NCI-H446 (cell line): ENCODE measurements at places on chromosomes 5 and 9.

DNA sequence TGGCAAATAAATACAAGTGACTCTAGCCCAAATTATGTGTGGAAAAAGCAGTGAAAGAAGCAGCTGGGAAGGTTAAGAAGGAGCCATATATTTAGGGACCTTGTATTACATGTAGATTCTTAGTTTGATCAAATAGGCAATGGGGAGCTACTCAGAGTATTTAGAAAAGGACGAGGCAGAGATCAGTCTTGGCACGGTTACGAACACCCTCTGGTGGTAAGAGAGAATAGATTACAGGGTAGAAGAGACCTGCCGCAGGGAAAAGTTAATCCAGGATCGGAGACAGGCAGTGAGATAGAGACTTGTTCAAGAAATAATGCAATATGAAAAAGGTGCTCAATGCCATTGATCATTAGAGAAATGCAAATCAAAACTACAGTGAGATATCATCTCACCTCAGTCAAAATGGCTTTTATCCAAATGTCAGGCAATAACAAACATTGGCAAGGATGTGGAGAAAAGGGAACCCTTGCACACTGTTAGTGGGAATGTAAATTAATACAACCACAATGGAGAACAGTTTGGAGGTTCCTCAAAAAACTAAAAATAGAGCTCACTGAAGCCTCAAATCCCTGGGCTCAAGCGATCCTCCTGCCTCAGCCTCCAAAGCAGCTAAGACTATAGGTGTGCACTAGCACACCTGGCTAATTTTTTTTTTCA, 12.0 kb downstream of the INIP start:
- DNase-seq = no peak

GRCh38 chr5:125575891-125576505, 829.6 kb upstream of the ZNF608 start:
- DNase-seq = peak; percentile 27

DNA sequence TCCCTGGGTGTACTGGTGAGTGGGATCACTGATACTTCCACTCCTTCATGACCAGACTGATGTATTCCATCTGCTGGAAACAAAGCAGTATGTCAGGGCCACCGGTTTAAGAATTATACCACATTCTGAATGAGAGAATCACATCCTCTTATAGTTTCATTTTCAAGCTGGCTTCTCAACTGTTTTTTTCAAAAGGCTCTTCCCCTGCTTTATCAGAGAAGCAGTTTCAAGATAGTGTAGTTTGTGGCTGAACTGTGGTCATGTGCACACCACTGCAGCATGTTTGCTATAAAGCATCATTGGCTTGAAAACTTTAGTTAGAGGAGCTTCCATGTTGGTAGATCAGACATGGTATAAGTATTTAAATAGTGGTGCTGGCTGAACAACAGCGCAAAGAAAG, 450.5 kb upstream of the CDH10 start:
- no peak for DNase-seq

- no peak for DNase-seq
Observed at GRCh38 chr9:130026583-130027340, 16.2 kb downstream of the FNBP1 start.

DNA sequence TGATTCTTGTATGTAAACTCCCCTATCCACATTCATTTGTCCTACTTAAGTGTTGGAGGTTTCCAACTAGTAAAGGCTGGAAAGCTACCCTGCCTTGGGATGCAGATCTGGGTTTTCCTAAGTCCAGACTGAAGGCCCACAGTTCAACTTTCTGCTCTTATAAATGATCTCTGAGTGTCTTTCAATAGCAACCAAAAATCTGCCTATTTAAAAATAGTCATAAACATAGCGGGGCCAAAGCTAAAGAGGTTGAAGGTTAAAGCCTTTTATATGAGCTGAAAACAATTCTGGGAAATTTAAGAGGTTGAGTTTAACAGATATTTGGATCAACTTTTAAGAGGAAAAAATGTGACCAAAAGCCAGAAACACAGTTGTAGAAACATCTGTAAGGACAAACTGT, 87.2 kb downstream of the NTRK2 start:
- DNase-seq = no peak

GRCh38 chr9:82140471-82140870, 151.9 kb downstream of the SPATA31D1 start:
- no peak for DNase-seq

DNA sequence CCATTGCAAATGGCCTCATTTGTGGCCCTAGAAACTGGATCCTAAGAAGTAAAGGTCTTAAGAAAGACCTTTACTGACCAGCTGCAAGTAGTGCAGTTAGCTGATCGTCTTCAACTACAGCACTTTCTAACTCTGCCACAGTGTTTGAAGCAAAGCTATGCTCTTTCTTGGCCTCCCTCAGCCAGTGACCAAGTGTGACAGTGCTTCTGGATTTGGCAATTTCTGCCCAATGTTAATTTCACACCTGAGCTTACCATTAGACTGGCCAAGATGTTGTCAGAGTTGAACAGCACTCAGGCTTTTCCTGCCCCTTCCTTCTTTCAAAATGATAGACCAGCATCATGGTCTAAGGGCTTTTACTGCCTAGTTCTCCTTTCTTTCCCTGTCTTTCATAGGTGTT, 36.1 kb downstream of the UHRF2 start:
- DNase-seq = no peak

DNA sequence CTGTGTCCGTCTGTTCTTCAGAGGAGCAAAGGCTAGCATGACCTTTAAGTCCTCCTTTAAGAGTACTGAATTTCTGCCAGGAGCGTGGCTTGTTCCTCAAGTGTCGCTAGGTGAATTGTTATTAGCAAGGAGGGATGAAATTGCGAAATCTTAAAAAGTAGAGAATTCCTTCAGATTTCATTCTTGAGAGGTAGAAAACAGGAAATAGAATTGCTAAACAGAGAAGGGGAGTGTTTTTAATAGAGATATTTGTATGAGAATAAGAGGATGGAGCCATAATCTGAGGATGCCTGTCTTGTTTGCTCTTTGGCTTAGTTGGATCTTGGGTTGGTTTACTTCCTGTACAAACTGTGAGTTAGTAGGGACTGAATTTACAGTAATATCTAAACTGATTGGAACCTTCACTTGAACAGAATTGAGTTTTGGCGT, 39.2 kb downstream of the EXOSC2 start:
- DNase-seq = no peak

GRCh38 chr5:10789726-10790125, 28.7 kb upstream of the DAP start:
- DNase-seq = no peak

DNA sequence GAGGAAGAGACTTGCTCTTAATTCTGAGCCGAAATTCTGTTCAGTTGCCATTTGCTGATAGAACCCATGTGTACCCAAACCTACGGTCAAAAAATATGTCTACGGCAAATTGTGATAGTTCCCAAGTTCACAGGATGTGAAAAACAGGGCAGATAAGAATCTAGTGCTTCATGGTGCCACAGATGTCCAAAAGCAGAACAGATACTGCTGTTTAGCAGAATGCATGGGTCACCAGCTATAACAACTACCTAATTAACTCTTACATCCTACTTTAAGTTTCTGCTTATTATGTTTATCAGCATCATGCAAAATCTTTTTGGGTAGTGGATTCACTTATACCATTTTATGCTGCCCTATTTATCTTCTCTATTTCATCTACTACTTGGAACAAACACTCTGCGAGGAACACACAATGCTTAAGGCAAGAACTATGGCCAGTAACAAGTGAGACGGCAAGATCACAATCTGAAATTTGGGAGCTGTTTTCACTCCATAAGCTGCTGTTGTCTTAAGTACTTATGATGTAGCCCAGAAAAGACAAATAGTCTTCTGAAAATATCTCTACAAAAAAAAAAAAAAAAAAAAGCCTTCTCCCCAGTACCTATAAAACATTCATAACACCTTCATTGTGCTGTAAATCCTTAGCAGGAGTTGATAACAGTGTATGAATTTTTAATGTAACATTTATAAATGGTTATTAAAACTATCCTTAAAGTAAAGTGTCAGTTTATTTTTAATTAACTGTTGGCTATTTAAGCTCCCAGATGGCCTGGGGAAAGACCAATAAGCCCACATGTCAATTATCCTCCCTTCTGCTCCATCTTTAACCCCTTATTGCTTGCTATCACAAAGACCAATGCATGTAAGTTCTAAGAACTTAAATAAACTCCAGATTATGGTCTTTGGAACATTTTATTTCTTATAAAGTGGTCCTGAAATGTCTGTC, 232.3 kb downstream of the TLR4 start:
- peak; percentile 12 for DNase-seq

- DNase-seq = no peak
Observed at GRCh38 chr9:71279151-71279739, 157.8 kb upstream of the TRPM3 start.

- DNase-seq = no peak
Observed at GRCh38 chr5:181223058-181223728, at the start of gene TRIM41. Gene TRIM41 (plus strand): TSS chr5:181223281. CDS start chr5:181224000, 719 bp downstream.

GRCh38 chr5:39140558-39141168, 66.5 kb upstream of the RICTOR start:
- DNase-seq = no peak

GRCh38 chr5:36310138-36310537, 8.4 kb upstream of the RANBP3L start:
- DNase-seq = no peak
